Body of pancreas (tissue), 4 donors: ENCODE measurements at places on chromosomes 13 and 19.

GRCh38 chr13:91889641-91890040, 491.2 kb downstream of the GPC5 start:
- no peak for DNase-seq

GRCh38 chr13:37453246-37453645, 145.3 kb downstream of the POSTN start:
- no peak for DNase-seq

DNA sequence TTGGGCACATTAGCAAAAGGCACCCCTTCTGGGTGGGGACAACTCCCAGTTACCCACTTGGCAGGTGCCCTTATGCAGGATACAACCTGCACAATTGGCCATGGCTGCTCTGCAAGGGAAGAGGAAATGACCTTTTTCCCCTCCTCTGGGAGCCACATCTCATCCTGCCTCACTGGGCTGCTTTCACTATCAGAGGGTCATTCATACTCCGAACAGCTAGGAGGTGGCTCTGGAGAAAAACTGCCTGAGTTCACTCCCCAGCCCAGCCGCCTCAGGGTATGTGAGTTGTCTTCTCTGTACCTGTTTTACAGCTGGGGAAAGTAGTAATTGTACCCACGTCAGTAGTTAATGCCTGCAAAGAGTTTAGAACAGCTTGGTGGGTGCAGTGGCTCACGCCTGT, 7.1 kb upstream of the ACTN4 start:
- DNase-seq: no peak

- no peak for DNase-seq
These were observed 24.1 kb downstream of the MICU2 start for GRCh38 chr13:21579754-21580316.

- peak; percentile 67 for DNase-seq
These were observed 24.1 kb downstream of the OLFM4 start for GRCh38 chr13:53052675-53053074.

GRCh38 chr13:113905942-113906341, 42.1 kb upstream of the GAS6 start:
- no peak for DNase-seq
